ENCODE measurements at places on chromosomes 1 and 21. TPM values are rescaled to one million over a fixed set of nuclear protein-coding genes. Genes with fewer than 3 reads are reported as not detected.

- DNase-seq, result peak; percentile 22
Observed at GRCh38 chr1:229124520-229125124, 146.3 kb upstream of the RAB4A start.

The PSEN2 gene
- total RNA-seq, result 47.5 TPM

The MCOLN2 gene
- total RNA-seq, result 50.4 TPM

DNA sequence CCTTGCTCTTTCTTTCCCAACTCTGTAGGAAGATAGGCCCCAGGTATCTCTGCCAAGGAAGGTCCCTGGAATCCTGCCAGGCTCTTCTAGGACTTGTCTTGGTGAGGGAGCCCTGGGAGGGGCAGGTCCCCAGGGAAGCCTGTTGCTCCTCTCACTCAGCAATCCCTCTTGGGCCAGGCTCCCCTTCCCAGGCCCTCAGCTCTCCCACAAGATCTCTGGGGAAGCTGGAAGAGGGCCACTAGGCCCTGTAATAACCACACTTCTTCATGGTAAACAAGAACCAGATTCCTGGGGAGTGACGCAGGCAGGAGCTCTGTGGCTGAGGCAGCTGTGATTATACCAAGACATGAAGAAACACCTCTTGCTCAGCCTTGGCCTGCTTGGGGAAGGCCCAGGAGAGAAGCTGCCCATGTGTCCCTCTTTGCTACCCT lies 9.9 kb upstream of the MAPKAPK2 start:
- peak; percentile 82 for DNase-seq

The CAPN9 gene
- total RNA-seq, result 26.3 TPM

The WASF2 gene
- 55.4 TPM for total RNA-seq

- no peak for DNase-seq
Observed at GRCh38 chr21:25970254-25970930, 200.2 kb downstream of the APP start.

DNA sequence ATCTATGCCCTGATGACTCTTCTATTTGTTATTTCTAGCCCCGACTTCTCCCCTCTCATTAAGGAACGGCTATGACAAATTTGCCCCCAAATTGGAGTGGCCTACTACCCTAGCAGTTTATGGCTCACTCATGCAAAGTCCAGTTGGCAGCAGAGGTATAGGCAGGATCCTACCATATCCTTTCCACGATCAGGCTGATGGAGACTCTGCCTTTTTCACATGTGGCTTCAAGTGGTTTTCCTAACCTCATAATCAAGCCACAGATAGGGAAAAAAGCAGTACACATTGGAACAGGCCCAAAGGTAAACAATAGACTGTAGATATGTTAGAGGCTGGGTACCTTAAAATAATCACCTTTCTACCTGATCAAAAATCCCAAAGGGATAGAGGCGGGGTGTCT lies 292.5 kb downstream of the NCAM2 start:
- no peak for DNase-seq

The GADD45A gene
- 79.7 TPM for total RNA-seq

The PPP1R8 gene
- total RNA-seq, result 15.1 TPM

DNA sequence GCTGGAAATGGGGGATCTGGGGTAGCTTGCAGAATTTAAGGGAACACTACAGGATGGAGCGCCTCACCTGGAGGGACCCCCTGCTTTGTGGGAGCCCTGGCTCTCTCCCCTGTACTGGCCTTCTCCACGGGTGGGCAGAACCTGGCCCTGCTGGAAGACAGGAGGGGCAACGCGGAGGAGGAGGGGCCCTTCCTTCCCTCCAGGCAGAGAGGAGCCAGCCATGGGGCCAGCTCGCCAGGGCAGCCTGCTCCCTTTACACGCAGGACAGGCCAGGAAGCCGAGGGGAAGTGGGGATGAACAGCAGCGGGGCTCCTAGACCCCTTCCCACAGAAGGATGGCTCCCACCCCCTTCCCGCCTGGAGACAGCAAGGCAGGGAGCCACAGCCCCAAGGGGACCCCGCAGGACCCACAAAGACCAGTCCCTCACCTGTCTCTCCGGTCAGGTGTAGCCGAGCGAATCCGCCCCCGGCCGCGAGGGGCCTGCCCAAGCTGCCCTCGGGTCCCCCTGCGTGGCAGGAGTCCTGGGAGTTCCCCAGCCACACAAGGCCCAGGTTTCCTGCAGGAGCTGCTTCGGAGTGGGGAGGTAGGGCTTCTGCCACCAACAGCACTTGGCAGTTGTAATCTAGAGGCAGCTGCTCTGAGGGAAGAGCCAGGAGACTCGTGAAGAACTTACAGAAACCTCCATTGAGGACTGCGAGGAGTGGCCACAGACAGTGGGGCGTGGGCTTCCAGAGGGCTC lies 1.6 kb upstream of the SLC19A1 start:
- no peak for DNase-seq

- DNase-seq, result no peak
Observed at GRCh38 chr1:55131218-55131617, 83.9 kb downstream of the USP24 start.

DNA sequence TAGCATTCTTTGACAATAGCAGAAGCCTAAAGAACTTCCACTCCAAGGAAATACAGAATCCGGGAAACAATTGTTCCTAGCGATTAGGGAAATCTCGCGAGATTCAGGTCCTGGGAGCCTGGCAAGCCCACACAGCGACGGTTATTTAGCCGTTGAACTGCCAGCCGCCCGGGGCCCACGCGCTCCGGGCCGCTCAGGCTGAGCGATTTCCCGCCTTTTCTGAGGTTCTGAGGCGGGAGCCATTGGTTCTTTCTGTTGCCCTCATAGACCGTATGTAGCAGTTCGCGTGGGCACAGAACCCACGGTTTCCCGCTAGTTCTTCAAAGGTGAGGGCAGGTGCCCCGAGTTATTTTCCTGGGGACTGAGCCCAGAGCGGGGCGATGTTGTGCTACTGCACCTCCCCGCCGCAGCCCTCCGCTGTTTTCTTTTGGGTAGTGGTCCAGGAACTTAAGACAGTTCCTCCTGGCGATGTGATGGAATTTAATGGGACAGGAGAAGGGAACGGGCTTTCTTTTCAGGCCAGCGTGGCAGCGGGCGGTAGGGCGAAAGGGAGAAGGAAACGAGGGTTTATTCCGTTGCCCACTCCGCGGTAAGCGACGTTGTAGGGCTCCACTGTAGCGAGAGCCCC lies at the start of gene SYCP1:
SYCP1 (plus strand) TSS at position 171 of the 628 bp plus-strand sequence. CDS start 602 bp downstream, outside the sequence.
- no peak for DNase-seq

DNA sequence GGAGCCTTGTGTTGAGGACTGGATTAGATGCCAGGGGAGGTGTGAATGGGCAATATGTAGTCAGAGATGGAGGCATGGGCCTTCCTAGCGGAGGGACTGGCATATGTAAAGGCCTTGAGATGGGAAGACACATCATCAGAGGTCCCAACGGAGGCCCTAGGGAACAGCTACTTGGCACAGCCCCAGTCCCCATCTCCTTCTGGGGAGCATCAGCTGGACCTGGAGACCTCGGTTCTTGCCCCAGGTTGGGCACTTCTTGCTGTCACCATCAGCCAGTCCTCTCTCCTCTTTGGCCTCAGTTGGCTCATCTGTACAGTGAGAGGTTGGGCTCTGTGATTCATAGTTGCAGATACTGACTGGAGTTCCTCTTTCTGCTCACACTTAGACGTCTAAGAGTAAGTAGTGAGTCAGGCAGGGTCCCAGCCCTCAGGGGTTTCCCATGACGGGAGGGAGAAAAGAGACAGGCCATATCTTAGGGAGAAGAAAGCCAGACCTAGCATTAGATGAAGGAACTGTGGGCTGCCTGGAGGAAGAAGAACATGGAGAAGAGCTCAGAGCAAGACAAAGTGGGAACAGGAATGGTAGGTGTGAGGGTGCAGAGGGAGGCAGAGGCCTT lies 3.4 kb upstream of the MARCKSL1 start:
- DNase-seq, result no peak

GRCh38 chr21:45420061-45421041 lies 15.4 kb downstream of the COL18A1 start:
- no peak for DNase-seq

The CYP4A11 gene
- total RNA-seq, result not detected

DNA sequence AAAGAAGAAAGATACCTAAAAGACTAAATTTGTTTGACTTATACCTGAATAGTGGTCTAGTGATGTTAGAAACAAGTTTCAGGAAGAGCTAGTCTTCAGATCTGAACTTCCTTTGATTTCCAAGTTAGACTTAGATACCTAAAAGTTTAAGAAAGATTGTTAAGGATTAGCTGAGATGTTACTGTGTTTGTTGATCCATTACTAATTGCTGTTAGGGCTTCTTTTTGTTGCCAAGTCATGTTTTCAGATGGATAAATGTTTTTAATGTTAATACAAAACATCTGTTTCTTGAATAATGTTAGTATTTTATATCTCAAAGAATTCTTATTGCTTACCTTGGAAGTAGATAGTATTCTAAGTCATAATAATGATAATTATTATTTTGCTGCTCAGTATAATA lies 11.6 kb downstream of the GNAI3 start:
- DNase-seq, result no peak

- DNase-seq, result no peak
Observed at GRCh38 chr1:89322402-89322801, 41.5 kb upstream of the GBP6 start.

The PHLDA3 gene
- total RNA-seq, result 19.4 TPM

- no peak for DNase-seq
Observed at GRCh38 chr1:19733615-19734014, 66.1 kb downstream of the TMCO4 start.

The S100A7 gene
- not detected for total RNA-seq

The DSCAM gene
- total RNA-seq, result not detected

DNA sequence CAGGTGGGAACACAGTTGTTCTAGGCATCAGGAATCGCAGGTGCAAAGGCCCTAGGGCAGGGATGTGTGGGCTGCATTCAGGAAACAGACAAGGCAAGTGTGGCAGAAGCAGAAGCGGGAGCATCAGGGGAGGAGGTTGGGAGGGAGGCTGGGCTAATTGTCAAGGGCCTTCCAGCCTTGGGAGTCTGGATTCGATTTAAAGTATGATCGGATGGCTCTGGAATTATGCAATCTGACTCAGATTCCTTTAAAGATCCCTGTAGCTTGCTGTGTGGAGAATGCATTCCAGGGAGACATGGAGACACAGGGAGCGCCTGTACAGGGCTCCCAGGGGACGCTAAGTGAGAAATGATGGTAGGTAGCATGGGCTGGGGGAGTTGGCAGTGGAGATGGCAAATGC lies 86.5 kb downstream of the LACTBL1 start:
- no peak for DNase-seq

The SPRR1B gene
- not detected for total RNA-seq
